ENCODE measurements at places on chromosomes 6 and 20.

GRCh38 chr20:22382742-22383141 lies 201.6 kb downstream of the FOXA2 start:
- DNase-seq = no peak

DNA sequence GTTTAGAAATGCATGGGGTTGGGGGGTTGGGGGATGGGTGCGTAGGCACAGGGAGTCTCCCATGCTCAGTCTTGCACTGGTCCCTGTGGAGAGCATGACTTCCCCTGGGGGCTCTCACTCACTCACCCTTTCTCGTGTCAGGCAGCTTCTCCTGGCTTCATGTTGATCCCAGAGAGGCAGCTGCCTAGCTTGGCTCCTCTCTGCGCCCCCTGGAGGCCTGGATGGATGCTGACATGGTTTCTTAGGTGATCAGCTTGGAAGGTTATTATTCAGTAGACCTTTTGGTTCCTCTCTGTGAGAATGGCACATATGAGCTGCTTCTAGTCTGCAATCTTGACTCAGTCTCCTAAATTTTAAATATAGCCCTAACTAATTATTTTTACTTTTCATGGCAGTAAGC lies 109.3 kb upstream of the FAM83B start:
- DNase-seq = no peak

- DNase-seq = no peak
Observed at GRCh38 chr6:34565722-34566137, 9.6 kb upstream of the SPDEF start.

- DNase-seq = no peak
Observed at GRCh38 chr20:37943033-37943432, 40.1 kb downstream of the VSTM2L start.

- no peak for DNase-seq
Observed at GRCh38 chr20:57065646-57066045, 200.8 kb downstream of the BMP7 start.

Data from stimulated activated CD8-positive, alpha-beta memory T cell treated with anti-CD3 and anti-CD28 coated beads, Interleukin-4, amount 100 ng/mL, for 1 hour (primary cell).